ENCODE measurements at places on chromosomes 7 and 10.

- DNase-seq = no peak
Measured at GRCh38 chr10:43913676-43914235, 265.1 kb upstream of the ZNF32 start.

DNA sequence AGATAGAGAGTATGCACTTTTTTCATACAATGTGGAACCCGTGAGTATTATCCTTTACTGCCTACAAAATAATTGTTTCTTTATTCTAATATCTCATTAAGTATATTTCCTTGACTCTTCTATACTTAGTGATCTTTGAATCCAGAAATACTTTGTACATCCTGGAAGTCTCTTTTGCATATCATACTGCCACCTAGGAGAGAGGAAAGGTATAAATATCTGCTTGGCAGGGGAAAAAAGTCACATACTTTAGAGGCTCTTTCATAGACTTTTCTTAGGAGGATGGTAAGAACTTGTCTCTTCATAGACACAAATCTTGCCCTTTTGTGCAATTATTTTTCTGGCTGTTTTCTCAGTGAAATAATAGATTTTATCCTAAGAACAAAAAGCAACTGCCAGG, 436.0 kb downstream of the PAXIP1 start:
- DNase-seq = no peak

DNA sequence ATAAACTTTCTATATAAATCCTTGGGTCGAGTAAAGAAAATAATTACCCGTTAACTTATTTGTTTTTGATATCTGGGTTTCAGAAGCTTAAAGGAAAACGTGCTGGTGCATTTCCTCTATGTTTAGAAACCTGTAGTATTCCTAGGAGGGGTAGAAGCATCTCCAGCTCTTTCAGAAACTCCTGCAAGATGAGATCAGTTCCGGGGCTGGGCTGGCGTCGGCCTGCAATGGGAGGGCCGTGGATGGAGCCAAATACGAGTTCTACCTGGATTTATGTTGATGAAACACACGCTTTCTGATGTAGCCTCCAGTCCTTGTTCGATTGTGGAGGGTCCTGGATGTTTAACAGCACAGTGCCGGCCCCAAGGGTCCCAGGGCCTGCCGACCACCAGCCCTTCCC, 35.8 kb upstream of the DIP2C start:
- DNase-seq = no peak

DNA sequence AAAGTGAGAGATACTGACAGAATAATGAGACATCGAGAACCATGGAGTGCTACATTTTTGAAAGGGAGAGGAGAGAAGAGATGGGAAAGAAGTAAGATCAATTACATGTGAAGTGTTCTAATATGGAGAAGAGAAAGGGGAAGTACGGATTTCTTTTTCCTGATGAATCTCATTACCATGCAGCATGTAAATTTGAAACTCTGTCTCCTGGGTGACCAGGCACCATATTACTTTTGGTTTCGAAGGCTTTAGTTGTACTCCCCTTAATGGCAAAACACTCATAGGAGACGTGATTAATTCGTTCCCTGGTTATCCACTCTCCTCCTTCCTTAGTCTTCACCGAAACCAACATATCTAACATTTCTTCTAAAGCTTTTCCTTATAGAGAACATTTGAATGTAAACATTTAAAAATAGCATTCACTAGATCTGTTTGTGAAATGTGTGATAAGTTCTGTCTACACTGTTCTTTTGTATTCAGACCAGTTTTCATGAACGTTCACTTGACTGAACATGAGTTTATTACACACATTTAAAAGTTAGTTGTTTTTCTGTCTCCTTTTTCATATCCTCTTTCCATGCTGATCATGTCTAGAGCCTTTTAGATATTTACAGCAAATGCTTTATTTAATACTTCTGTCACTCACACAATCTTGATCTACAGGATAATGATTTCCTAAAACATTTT, 80.2 kb upstream of the MSRB2 start:
- DNase-seq = no peak

DNA sequence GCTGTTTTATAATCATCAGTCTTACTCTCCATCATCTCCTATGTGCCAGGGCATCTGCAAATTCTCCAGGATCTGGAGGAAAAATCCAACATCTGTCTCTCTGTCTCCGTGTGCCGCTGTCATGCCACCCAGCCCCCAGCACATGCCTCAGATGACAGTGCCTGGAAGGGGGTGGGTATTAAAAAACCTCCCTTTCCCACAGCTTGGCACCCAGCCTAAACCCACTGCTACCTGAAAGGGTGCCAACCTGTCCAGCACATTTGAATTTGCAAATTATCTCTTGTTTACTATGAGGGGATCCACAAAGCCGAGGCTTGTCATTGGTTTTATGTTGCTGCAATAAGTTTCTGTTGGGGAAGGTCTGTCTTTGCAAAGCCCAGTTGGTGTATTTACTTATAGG, 73.1 kb downstream of the EMX2 start:
- no peak for DNase-seq
